ENCODE measurements at places on chromosomes 6 and 20.
A peak's percentile ranks its signal among the peaks of the same experiment; 100 is the strongest.

DNA sequence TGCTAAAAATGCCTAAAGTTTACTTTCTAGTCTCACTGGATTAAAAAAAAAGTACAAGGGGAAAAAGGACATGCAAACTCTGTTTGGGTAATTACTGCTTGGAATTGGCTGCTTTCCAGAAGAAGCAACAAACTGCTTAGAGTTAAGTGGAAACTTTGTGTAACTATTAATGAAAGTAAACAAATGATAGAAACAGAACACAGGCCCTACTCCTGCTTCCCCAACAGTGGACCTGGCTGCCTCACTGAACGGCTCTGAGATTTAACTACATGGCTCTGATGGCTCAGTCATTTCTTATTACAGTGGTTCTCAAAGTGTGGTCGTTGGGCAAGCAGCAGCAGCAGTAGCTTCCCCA, 108.5 kb downstream of the MAN1A1 start:
- DNase-seq: peak; percentile 24

GRCh38 chr6:142854589-142855488, 90.1 kb downstream of the HIVEP2 start:
- DNase-seq: no peak

GRCh38 chr20:6485351-6485750, 282.1 kb upstream of the BMP2 start:
- DNase-seq: no peak

- DNase-seq: peak; percentile 79
Measured at GRCh38 chr6:44219053-44219814, 2.5 kb downstream of the MYMX start.

- no peak for DNase-seq
Measured at GRCh38 chr6:3125815-3126214, 7.3 kb downstream of the BPHL start.

- no peak for DNase-seq
Measured at GRCh38 chr20:3090565-3090964, 6.0 kb upstream of the AVP start.

DNA sequence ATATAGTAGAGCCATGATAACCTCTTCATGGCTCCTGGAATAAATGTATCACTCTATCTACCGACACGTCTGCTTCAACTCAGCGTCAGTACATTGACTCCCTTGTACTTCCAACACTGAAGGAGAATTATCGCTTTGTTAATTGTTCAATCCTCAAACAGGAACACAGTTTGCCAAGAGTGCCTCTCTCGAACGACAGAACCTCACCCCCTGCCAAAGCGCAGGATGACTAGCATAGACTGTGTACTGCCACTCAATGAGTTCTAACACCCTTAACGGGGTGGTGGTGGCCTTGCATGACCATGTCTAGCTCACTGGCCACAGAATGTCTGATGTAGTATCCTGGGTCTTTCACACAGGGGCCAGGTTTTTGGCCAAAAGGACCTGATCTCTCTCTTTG, 81.4 kb upstream of the HEY2 start:
- no peak for DNase-seq

- DNase-seq: no peak
Measured at GRCh38 chr6:45923831-45924391, 91.7 kb downstream of the CLIC5 start.

DNA sequence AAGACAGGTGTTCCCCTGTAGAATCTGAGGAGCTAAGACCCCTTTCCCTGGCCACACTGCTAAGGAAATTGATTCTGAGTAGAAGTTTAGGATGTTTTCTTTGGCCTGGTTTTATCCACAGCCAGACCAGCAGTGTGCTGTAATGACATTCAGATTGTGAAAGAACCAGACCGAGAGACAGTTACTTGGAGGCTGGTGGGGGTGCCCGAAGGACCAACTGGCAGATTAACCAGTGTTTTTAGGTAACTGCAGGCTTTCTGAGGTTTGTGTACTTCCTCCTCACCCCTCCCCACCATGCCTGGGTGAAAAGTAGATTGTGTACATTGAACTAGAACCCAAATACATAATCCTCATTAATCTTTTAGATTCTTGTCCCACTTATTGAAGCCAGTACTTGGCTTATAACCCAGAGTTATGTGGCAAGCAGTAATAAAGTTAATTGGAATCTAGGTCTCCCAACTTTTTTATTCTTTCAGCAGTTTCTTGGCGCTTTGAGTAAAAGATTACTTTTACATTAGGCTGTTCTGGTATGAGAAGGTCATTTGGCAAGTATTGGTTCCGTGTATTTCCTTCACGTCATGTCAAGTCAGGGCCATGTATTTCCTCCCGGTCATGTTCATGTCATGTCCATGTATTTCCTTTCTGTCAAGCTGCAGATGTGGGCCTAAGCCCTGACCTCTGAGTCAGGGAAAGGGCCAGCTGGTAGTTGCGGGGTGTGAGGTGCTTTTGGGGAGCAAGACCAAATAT, 93.7 kb downstream of the TCP11 start:
- DNase-seq: no peak

DNA sequence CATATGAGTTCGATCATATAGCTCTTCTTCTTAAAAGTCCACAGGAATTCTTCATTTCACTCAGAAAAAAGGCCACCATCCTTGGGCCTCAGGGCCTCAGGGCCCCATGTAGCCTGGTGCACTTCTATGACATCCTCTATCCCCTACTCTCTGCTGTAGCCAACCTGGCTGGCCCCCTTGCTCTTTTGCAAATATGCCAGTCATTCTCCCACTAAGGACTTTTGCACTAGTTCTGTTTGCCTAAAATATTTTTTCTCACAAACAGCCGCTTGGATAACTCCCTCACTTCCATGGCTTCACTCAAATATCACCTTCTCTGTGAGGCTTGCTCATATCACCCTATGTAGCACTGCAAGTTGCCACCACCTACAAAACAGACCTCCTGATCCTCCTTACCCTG, 604.7 kb upstream of the JAG1 start:
- no peak for DNase-seq

DNA sequence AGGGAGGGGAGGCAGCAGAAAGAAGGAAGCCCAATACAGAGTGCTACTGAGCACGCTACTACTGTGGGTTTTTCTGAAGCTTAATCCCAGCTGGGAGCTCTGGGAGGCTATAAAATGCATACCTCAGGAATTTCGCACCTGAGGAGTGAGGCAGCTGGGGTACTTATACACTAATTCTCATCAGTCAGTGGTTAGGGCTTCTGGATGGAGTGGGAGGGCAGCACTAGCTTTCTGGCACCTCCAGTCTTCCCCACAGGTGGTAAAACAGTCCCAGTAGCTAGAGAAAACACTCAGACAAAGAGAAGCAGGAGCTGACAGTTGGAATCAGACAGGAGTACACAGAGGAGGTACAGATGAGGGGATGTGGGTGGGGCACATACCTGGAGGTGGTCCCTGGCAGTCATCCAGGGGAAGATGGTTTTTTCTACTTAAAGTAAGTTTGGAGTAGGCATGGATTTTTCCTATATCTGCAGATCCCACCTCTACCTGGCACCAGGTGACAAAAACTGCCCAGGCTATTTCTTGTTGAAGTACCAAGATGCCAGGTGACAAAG, 37.8 kb downstream of the CPXM1 start:
- no peak for DNase-seq

- DNase-seq: no peak
Measured at GRCh38 chr20:64109831-64110391, 2.5 kb upstream of the NPBWR2 start.

DNA sequence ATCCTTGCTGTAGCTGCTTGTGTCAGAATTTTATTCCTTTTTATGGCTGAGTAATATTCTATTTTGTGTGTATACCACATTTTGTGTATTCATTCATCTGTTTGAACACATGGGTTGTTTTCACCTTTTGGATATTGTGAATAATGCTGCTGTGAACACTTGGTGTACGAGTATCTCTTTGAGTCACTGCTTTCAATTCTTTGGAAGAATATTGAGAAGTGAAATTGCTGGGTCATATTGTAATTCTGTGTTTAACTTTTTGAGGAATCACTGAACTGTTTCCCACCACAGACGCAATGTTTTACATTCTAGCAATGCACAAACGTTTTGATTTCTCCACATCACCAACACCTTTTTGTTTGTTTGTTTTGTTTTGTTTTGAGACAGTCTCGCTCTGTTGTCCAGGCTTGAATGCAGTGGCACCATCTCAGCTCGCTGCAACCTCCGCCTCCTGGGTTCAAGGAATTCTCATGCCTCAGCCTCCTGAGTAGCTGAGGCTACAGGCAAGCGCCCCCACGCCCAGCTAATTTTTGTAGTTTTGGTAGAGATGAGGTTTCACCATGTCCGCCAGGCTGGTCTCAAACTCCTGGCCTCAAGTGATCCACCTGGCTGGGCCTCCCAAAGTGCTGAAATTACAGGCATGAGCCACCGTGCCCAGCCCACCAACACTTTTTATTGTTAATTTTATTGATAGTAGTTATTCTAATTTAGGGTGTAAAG, 21.7 kb downstream of the CPXM1 start:
- no peak for DNase-seq
